ENCODE measurements at places on chromosomes 6 and 20.

- DNase-seq = no peak
Observed at GRCh38 chr6:77263003-77263402, 200.3 kb downstream of the HTR1B start.

GRCh38 chr6:143515061-143515760 is 3.7 kb upstream of the FUCA2 start:
- DNase-seq = no peak

- DNase-seq = no peak
Observed at GRCh38 chr6:79810871-79811270, 136.5 kb downstream of the ELOVL4 start.

DNA sequence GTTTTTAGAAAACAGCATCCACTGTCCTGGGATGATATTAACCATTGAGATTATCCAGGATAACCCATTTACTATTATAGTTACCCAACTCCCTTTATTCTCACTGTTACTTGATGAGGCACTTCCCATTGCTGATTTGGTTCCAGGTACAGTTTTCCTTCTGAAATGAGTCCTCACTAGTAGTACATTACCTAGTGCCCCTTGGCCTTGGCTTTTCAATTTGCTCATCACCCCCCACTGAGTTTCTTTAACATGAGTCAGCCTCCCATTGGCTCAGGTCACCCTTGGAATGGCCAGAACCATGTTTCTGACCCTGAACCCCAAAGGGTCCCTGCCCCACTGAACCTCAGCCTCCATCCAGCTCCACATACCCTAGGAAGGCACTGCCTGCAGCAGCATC is 28.4 kb downstream of the MDGA1 start:
- no peak for DNase-seq

GRCh38 chr6:77930952-77931351 is 278.1 kb downstream of the MEI4 start:
- no peak for DNase-seq

DNA sequence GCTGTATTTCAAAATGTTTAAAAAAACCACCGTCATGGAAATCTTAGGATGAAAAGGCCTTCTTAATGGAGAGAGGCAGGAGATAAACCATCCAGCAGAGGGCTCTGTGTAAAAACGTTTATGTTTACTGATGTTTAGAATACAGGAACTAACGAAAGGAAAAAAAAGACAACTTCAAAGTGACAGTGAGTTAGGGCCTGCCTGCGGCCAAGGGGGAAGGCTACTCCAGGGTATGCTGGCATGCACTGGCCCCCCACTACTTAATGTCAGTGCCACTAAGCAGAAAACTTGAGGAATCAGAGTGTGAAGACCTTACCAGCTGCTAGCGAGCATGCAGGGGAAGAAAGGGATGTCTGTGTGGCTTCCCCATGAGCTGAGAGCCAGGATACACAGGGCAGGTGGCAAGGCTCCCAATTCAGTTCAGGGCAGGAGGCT is 47.7 kb downstream of the AKAP7 start:
- no peak for DNase-seq

Data from GM18507 (cell line).